ENCODE measurements at places on chromosomes 12 and 14.
A peak's percentile ranks its signal among the peaks of the same experiment; 100 is the strongest.

DNA sequence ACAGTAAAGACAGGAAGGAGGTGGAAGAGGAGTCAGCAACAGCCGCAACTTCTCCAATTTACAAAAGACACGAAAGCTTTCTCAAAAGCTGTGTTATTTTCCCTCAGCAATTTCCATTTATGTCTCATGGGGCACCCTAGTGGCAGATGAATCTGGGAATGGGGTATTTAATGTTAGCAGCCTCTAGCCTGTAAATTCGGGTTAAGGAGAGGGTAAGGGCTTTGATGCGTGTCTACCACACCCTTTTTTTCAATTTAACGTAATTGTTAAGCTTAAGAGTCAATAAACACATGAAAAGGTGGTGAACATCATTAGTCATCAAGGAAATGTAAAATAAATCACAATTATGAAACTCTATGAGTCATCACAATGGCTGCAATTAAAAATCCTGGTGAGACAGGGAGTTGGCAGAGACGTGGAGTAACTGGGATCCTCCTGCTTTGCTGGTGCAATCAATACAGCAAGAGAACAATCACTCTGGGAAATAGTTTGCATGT lies 986.4 kb downstream of the AACS start:
- DNase-seq: peak; percentile 82

DNA sequence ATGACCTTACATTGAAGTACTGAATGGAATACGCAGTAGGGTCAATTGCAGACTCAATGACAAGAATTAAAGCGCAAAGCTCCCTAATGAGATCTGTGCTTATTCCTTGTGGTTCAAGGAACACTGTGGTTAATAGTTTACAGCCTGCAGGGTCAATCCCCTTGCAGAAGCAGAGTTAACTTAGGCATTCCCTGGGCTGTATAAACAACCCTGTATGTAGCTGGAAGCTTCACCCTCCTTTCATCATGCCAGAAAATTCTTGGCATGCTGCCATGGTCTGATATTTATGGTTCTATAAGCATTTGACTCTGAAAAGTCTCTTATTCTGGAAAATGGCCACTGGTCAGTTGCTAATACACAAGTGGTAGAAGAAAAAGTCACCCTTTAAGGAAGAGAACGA lies 227.7 kb downstream of the NOVA1 start:
- DNase-seq: peak; percentile 14

DNA sequence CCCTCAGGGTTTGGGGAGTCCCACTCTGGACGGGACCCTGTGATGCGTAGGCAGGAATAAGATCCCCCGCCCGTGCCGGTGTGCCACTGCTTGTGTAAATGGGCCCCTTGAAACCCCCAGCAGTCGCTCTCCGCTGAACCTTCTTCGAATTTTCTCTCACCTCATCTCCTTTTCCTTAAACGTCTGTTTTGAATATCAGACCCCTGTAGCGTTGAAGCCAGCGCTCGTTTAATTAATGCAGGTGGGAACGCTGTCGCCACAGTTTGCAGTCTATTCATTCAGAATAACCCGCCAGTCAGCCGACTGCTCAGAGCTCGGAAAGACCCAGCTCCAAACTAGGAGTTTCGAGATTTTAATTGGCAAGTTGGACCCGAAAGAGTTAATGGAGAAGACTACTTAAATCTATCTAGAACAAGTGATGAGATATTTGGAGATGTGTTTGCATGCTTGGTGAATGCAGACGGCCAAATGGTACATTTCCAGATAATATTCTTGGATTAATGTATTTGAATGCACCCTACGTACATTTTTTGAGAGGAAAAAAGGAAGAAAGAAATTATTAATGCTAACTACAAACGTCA lies 739 bp upstream of the PPP2R5E start:
- peak; percentile 71 for DNase-seq

- no peak for DNase-seq
Measured at GRCh38 chr14:93905623-93906022, 21.5 kb upstream of the FAM181A start.

DNA sequence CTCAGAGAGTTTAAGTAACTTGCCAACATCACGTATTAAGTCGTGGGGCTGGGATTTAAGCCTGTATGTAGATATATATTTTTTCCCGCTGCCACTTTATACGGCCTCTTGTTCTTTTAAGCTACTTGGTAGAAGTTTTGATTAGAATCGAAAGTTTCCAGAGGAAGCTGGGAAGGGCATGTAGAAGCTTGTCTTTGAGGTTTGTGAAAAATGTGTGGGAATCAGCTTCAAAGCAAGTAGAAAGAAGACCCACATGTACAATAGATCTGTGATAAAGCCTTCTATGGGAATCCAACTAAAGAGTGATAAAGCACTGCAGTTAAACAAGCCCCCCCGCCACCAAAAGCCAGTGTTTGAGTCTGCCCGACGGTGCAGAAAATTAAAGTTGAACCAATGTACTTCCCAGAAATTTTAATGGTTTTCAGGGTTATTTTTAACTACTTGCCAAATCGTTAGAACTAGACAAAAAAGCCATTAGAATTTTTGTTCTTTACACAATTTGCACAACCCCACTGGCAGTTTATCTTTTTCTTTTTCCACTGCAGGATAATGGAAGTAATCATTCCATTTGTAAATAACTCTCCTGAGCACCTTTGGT lies 25.5 kb downstream of the SERPINA11 start:
- DNase-seq: no peak

DNA sequence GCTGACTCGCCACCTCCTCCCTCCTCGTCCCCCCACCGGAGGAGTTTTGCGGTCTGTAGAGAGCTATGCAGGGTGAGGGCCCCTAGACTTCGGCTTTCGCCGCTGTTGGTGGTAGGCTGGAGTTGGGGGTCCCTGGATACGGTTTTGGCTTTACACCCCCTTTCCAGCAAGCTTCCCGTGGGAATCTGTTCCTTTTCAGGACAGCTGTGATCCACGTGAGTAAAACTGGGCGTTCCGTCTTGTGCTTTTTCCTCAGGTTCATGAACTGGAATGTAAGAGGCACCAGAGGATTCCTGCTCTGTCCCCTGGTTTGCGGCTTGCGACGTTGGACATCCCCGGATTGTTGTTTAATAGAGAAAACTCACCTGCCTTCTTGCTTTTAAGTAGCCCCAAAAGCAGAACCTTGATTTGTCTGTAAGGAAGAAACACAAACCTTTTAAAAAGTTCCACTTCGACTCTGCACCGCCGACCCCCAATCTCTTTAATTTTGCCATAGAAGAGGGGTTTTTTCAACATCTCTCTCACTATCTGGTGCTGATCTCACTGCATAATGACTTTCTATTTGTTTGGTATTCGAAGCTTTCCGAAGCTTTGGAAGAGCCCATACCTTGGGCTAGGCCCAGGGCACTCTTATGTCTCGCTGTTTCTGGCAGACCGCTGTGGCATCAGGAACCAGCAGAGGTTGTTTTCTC lies 490 bp downstream of the PRORP start:
- peak; percentile 84 for DNase-seq

- peak; percentile 70 for DNase-seq
Measured at GRCh38 chr12:2550561-2551411, 244.0 kb upstream of the FKBP4 start.

DNA sequence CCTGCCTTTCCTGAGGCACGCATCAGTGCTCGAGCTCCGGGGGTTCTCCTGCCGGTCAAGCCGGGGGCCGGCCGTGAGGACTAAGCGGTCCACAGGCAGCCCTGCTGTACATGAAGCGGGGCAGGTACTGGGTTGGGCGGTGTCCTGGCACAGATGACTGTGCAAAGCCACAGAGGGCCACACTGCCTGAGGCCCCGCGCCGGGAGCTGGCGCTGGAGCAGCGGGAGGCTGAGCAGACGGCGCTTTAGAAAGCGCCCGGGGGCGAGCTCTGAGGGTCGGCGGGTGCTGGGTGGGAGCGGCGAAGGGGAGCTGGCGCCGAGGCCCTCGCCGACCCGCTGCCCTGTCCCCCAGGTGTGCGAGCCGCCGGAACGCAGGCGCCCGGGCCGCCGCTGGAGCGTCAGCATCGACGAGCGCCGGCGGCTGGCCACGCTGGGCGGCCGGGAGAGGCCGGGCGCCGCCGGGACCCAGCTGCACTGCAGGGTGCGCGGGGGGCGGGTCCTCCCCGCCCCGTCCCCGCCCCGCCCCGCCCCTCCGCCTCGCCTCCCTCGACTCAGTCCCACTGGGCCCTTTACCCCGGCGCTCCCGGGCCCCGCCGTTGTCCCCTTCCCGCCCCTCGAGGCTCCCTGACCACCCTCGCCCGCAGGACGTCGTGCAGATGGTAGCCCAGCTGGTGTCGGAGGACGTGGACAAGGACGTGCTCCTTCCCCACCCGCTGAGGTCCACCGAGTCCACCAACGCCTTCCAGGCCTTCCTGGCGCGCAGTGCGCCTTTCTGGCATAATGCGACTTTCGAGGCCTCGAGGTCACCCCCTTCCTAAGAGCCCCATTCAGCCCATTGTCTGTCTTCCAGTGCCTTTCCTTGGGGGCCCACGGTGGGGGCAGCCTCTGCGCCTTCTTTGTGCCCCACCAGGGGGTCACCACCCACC lies 8.3 kb upstream of the MTA1 start:
- peak; percentile 88 for DNase-seq

GRCh38 chr12:33180918-33181317 lies 258.7 kb downstream of the SYT10 start:
- DNase-seq: no peak

GRCh38 chr12:120257041-120257821 lies 8.3 kb downstream of the PXN start:
- peak; percentile 69 for DNase-seq

DNA sequence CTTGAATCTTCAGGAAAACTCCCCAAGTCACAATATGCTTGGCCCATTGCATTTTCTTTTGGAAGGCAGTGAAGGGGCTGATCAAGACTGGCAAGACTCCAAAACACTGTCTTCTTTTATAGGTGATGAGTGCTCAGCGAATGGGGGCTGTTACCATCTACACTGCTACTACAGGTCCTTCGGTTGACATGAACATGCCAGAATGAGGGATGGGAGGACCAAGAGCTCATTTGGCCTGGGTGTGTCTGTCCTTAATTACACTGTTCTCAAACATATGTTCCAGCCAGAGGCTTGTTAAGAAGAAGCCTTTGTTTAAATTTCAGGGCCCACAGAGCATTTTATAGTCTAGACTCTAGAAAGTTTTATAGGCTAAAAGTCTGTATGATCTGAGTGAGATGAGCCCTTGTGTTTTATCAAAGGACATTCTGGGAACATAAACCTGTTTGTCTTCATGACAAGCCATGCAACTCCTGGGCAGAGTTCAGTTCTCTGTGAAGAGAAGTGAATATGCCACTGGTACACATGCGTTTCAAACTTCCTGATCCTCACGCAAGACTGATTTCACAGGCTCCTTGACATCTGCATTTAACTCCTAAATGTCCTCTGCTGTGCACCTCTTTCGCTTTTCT lies 4.7 kb upstream of the FAM234B start:
- DNase-seq: peak; percentile 77

GRCh38 chr12:20438299-20438779 lies 70.0 kb downstream of the PDE3A start:
- no peak for DNase-seq

GRCh38 chr14:39491134-39491571 lies 58.9 kb upstream of the FBXO33 start:
- DNase-seq: peak; percentile 70

- peak; percentile 33 for DNase-seq
Measured at GRCh38 chr12:131855521-131856142, 27.4 kb downstream of the MMP17 start.

- no peak for DNase-seq
Measured at GRCh38 chr12:73384592-73384991, 1112.4 kb downstream of the TRHDE start.

DNA sequence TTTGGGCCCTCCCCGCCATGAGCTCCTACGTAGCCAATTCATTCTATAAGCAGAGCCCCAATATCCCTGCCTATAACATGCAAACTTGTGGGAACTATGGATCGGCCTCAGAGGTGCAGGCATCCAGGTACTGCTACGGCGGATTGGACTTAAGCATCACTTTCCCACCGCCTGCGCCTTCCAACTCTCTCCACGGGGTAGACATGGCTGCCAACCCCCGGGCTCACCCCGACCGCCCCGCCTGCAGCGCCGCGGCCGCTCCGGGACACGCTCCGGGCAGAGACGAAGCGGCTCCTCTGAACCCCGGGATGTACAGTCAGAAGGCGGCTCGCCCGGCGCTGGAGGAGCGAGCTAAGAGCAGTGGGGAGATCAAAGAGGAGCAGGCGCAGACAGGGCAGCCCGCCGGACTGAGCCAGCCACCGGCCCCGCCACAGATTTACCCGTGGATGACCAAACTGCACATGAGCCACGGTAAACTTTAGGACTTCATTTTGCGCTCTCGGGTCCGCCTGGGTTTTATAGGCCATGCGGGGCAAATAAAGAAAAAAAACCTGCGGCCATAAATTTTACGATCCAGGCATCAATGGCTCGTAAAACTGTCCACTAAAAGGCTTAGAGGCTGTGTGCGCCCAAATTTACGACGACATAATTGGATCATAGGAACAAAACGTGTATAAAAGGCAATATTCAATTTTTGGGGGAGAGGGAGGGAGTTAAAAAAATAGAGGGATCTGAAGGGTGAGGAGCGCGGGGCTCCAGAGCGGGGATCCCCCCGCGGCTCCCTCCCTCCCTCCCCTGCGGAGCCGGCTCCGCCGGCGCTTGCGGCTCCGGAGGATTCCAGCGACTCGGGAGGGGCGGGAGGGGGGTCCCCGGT lies 493 bp downstream of the HOXC5 start:
- peak; percentile 86 for DNase-seq

DNA sequence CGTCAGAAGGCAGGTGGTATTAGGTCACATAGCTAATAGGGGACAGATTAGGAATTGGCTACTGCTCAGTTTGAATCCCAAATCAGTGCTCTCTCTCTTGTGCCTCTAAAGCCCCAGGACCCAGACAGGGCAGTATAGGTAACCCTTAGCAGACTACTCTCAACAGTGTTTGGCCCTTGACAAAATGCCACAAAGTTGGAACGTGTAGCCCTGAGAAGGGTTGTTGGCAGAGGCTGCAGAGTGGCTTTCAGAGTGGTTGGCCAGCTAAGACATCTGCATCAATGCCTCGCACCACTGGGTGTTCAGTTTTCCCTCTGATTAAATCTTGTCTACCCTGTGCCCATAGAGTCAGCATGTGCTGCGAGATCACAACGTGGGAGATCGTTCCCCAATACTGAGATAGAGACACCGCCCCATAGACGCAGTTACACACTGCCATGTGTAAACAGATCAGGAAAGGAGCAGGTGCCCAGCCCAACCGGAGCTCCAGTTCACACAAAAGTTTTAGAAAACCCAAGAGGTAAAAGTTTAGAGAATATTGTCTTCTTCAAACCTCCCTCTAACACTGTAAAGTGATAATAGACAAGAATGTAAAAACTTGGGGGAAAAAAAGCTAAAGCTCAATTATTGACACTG lies 48.3 kb downstream of the EML1 start:
- DNase-seq: no peak

DNA sequence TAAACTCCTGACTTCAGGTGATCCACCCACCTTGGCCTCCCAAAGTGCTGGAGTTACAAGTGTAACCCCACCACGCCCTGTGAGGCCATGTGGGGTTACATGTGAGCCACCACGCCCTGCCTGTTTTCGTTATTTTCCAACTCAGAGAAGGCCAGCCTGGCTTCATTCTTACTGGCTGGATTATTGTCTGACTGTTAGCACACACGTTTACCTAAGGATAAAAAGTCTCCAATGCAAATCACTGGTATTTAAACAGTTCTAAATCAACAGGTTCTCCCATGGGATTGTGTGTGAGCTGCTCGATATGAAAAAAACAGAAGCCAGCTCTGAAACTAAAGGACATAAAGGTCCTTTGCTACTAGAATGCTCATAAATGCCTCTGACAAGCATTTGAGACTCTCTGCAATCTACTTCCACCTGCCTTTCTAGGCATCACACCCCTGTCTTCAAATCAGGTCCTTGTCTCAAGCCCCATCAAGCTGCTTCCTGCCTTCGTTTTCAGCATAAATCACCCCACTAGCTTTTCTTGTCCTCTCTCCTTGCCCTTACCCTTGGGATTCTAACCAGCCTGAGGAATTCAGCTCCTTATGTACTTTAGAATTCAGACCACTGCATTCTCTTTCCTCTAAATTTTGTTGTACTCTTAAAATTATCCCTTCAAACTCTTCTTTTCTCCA lies 265.0 kb downstream of the DUSP6 start:
- DNase-seq: peak; percentile 18

Measured in NCI-H69 (cell line).